ENCODE measurements at places on chromosomes 3 and 15.

DNA sequence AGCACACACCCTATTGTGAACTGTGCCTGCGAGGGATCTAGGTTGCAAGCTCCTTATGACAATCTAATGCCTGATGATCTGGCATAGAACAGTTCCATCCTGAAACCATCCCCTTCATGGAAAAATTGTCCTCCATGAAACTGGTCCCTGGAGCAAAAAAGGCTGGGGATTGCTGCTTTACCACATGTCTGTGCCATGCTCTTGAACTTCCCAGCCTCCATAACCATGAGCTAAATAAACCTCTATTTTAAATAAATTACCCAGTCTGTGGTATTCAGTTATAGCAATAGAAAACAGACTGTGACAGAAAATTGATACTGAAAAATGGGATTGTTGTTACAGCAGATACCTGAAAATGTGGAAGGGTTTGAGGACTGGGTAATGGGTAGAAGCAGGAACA is 162.7 kb downstream of the RAB11A start:
- no peak for DNase-seq

GRCh38 chr3:10447527-10448260 is 57.7 kb downstream of the ATP2B2 start:
- DNase-seq: no peak

GRCh38 chr3:38003371-38003816 is 12.8 kb downstream of the VILL start:
- peak; percentile 56 for DNase-seq

- no peak for DNase-seq
Measured at GRCh38 chr3:28553175-28553574, 204.6 kb upstream of the AZI2 start.

DNA sequence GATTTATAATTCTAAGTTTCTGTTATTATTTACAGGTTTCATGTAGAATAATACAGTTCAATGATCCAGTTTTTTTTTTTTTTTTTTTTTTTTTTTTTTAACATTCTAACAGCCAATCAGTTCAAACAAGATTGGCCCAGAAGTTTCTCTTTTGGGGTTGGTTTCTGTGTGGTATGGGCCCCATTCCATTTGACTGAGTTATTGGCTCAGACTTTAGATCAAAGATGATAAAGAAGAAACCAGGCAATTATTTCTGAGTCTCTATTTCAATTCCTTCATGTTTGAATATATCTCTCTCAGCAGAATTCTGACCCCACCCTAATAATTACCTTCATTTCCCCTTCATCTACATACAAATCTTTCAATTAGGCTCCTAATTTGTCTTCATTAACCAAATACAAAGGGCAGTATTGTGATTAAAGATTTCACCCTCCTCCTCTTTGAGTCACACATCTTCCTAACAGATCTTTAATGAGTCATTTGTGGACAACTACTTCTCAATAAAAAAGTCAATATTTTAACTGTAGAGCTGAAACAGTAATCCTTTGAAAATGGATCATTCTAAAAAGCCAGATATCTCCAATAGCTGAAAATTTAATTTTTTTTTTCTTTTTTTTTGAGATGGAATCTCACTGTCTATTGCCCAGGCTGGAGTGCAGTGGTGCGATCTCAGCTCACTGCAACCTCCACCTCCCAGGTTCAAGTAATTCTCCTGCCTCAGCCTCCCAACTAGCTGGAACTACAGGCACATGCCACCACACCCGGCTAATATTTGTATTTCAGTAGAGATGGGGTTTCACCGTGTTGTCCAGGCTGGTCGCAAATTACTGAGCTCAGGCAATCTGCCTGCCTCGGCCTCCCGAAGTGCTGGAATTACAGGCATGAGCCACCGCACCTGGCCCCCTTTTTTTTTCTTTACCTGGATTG is 878.8 kb downstream of the NAALADL2 start:
- DNase-seq: no peak

- DNase-seq: peak; percentile 27
Measured at GRCh38 chr15:63605816-63606215, 8.6 kb downstream of the FBXL22 start.

DNA sequence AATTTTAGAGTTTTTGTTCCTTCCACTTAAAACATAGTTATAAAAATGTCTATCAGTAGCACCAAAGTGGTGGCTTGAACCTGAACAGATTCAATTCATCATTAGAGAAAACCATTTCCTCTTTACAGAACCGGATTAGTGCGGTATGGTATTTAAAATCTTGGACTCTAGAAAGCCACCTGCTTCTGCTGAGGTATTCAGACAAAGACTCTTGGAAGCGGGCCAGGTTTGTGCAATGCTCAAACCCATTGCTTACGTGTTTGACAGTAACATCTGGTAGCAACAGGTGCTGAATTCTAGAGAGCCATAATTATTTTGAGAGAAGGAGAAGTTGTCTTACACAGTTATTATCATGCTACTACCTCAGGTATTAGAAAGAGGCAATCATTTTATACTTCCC is 290.5 kb downstream of the NAALADL2 start:
- no peak for DNase-seq

DNA sequence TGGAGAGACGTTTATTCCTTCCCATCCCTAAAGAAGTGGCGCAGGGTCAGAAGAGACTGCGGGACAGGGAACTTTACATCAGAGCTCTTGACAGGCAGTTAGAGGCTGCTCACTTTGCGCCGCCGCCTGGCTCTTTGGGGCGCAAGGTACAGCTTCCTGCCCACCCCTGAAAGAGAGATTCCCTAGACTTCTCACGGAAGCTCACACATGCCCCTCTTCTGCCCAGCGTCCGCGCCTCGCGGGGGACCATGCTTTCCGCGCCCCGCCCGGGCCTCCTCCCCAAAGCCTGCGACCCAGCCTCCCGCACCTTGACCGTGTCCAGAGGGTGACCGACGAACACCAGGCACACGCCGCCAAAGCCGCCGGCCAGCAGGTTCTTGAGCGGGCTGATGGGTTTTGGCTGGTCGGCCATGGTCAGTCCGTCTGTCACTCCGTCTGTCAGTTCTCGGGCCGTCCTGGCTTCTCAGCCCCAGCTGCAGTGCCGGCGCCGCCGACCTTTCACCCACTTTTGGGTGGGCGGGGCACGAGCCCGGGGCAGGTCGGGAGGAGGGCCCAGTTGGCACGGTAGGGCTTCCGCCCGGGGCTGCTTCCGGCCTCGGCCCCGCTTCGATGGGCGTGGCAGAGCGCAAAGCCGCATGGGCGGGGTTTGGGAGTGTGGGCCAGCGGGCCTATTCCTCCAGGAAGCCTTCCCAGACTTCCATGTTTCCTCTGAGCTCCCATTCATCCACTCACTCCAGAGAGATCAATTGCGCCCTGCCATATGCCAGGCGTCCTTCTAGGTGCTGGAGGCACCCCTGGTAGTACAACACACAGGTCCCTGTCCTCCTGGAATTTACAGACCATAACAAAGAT is at the start of gene SLC25A20:
Gene SLC25A20 (minus strand): TSS at position 500 of the 852 bp plus-strand sequence. CDS start 88 bp downstream, at position 412.
- peak; percentile 85 for DNase-seq

GRCh38 chr15:67240235-67241131 is 14.0 kb downstream of the AAGAB start:
- DNase-seq: no peak

- DNase-seq: no peak
Measured at GRCh38 chr3:77825001-77825827, 785.3 kb downstream of the ROBO2 start.

- no peak for DNase-seq
Measured at GRCh38 chr3:6697722-6698121, 163.2 kb upstream of the GRM7 start.

- no peak for DNase-seq
Measured at GRCh38 chr15:85404918-85405866, 24.8 kb downstream of the AKAP13 start.

DNA sequence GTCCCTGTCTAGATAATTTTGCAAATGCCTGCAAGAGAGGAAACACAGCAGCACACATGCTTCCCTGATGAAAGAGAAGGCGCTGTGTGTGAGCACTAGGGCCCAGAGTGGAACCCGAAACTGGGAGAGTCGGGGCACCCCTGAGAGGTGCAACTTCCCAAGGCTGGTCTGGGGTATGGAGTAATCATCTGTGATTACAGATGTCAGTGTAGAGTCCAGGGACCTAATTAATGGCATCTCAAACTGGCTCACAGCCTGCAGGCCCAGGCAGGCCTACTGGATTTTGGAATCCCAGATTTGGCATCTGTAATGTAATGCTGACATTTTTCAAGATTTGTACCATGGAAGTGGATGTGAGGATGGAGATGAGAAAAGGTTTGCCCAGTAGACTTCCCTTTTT is 29.4 kb downstream of the PGPEP1L start:
- no peak for DNase-seq

Data from activated CD4-positive, alpha-beta T cell treated with anti-CD3 and anti-CD28 coated beads for 24 hours (primary cell).